Type B pancreatic cell (in vitro differentiated cells): ENCODE measurements at places on chromosomes 16 and 17.

- DNase-seq = no peak
These were observed 133.8 kb upstream of the FAM20A start for GRCh38 chr17:68734931-68735330.

- no peak for DNase-seq
These were observed 44.9 kb upstream of the ERN1 start for GRCh38 chr17:64174686-64175456.

- DNase-seq = no peak
These were observed 276.6 kb downstream of the MRTFB start for GRCh38 chr16:14347706-14348105.

GRCh38 chr17:68107373-68107772 is 71.8 kb downstream of the KPNA2 start:
- DNase-seq = no peak

GRCh38 chr17:2780256-2780655 is 16.0 kb upstream of the RAP1GAP2 start:
- no peak for DNase-seq

DNA sequence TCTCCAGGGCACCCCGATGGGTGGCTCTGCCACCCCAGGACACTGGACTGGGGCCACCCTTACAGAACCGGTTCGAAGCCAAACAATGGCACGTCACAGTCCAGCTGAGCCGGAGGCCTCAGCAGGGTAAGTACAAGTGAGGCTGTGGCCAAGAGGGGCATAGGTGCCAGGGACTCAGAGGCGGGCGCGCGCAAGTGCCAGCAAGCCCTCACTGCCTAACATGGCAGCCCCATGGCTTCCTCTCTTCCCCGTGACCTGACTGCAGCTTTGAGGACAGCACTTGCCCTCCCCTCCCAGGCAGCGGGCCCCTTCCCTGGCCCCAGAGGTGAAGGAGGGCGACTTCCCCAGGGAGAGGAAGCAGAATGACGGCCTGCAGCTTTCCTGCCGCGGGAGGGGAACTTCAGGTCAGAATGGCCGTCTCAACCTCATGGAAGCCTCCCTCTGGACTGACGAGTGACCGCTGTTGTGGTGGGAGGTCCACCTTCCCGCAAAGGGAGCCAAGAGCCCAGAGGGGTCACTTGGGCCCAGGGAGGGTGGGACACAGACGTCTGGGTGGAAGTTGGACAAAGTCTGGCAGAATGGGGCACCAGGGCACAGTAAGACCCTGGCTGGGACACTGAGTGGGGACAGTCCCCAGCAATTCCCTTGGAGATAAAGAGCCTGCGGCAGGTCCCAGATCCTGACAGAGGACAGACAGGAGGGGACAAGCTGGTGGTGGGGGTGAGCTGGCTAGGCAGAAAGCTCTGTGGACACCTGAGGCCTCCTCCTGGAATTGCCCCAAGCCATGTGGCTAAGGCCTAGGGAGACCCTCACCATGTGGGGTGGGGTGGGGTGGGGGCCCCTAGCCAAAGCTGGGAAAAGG is 52.1 kb upstream of the TOB1 start:
- DNase-seq = no peak

DNA sequence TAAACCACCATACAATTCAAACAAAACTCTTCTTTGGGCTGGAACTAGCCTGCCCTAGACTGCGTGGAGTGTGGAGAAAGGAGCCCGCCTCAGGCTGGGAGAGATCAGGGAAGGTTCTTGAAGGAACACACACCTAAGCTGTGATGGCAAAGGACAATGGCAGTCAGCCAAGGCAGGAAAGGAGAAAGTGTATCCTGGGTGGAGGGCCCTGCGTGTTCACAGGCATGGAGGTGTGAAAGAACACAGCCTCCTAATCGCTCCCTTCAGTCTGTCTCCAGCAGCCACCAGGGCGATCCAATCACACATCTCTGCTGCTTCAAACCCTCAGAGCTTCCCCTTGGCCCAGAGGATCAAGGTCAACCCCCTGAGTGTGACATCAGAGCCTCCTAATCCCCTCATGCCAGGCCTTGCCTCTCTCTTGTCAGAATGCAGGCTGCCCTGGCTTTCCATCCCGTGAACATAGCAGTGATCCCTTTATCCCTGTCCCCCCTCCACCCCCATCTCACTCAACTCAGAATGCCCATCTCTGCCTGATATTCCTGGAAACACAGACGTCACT is 173.0 kb downstream of the KATNIP start:
- DNase-seq = no peak

DNA sequence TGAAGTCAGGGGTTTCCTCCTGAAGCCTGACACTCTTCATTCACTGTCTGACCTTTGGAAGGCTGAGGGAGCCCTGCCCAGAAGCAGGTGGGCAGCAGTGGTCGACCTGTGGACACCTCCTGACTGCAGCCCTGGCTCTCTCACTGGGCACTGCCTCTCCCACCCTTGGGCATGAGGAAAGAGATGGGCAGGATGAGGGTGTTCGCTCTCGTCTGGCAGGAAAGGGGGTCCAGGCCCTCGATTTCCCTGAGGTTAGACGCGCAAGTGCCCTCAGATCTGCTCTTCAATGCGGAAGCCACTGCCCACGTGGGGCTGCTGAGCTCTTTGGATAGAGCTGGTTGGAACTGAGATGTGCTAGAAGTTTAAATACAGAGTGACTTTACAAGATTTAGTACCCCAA is 171.9 kb downstream of the AHSP start:
- DNase-seq = no peak

- DNase-seq = no peak
These were observed 236.6 kb downstream of the GSG1L start for GRCh38 chr16:27826893-27827289.

DNA sequence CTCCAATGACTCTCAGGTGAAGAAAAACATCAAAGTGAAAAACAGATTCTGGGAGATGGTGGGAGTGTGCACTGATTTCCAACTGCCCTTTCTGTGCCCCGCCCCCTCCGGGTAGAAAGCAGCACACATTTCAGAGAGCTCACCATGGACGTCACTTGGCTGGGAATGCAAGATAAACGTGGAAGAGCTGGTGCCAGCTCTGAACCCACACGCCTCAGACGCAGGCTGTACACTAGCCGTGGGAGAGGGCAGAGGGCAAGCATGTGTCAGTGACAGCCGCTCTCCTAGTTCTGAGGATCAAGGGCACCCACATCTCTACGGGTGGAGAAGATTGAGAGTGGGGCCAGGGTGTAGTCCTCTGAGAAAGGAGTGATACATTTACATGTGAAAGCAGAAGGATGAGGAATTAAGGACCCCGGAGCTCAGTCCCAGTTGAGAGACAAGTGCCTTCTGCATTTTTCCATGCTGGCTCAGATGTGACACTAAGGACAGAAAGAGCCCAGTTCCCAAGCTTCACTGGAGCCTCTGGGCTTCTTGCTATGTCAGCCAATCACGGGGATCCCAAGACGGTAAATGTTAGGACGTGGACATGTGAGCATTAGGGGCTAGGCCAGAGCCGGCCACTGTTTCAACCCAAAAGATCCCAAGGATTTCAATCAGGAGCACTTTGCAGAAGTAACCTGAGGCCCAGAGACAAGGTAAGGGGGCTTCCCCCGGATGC is 101.3 kb downstream of the ZFHX3 start:
- no peak for DNase-seq

GRCh38 chr16:87684711-87685404 is 80.9 kb downstream of the KLHDC4 start:
- no peak for DNase-seq
